ENCODE measurements at places on chromosomes 6 and 20.

DNA sequence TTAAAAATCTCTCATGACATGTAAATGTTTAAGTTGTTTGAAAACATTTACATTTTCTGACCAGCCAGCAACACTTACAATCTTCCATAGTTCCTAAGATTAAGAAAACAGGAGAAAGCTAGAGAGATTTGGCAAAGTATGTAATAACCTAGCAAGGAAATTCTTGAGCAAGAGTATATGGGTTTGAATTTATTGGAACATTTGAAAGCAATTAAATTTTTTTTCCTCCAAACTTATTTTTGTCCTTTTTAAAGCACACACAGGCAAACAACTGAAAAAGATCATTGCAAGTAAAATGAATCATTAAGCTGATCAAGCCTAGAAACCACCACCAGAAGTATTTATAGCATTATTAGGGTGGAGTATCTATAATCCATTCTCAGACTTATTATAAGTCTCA, 20.1 kb upstream of the ZNF217 start:
- no peak for DNase-seq

DNA sequence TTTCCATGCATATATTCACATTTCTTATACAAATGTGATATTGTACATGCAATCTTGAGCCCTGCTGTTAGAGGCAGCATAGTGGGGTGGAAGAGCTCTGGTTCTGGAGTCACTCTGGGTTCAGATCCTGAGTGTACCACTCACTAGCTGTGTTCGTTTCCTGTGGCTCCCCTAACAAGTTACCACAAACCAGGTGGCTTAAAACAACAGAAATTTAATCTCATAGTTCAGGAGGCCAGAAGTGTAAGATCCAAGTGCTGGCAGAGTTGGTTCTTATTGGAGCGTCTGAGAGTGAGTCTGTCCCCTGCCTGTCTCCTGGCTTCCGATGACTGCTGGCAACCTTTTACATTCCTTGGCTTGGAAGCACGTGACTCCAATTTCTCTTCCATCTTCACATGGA, 115.6 kb downstream of the MAP3K7 start:
- DNase-seq: no peak

DNA sequence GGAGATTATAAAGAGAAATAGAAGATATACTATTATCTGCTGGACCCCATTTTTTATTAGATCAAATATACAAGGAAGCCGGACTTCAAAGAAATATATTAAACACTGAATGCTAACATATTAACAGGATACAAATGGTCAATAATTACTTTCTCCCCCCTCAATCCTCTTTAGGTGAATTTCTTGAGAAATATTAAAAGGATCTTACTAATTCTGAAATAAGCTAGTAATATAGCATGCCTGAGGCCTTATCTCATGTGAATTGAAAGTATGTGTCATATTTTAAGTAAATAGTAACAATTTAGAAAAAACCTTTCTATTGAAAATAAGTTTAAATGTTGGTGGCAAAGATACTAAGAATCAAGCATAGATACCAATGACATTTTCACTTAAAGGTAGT, 954.7 kb upstream of the MAN1A1 start:
- DNase-seq: no peak

DNA sequence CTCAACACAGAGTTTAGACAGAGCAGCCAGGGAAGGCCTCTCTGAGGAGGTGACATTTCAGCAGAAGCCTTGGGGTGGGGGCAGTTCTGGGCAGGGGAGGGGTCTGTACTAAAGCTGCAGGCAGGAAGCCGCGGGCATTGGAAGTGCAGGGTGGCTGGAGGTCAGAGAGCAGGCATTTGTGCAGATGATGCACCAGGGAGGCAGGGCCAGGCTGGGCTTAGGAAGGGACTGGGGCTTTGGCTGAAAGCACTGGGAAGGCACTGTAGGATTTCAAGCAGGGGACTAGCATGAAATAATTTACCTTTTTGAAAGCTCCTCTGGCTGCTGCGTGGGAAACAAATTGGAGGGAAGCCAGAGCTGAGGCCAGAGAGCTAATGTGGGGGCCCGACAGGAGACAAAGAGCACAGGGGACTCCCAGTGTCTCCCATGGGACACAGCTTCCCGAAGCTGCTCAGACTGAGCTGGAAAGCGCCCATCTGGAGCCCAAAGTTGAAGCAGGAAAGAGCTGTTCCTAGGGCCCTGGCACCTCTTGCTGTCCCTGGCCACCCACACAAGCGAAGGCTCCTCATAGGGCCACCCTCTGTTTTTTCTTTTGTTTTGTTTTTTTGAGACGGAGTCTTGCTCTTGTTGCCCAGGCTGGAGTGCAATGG, 19.3 kb downstream of the ADA start:
- no peak for DNase-seq

DNA sequence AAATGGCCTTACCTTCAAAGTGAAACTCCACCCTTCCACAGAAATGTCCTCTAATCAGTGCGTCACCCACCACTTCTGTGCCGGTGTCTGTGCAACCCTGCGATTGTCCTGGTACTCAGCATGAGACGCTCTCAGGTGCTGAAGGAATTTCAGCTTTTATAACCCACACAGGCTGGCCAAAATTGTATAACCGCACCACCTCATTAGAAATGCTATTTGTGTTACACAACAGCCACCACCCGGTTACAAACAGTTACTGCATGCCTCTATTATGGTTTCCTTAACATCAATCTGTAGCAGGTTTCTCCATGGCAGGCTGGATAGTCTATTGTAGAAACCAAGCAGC, 51.5 kb downstream of the SLC23A2 start:
- DNase-seq: peak; percentile 9

DNA sequence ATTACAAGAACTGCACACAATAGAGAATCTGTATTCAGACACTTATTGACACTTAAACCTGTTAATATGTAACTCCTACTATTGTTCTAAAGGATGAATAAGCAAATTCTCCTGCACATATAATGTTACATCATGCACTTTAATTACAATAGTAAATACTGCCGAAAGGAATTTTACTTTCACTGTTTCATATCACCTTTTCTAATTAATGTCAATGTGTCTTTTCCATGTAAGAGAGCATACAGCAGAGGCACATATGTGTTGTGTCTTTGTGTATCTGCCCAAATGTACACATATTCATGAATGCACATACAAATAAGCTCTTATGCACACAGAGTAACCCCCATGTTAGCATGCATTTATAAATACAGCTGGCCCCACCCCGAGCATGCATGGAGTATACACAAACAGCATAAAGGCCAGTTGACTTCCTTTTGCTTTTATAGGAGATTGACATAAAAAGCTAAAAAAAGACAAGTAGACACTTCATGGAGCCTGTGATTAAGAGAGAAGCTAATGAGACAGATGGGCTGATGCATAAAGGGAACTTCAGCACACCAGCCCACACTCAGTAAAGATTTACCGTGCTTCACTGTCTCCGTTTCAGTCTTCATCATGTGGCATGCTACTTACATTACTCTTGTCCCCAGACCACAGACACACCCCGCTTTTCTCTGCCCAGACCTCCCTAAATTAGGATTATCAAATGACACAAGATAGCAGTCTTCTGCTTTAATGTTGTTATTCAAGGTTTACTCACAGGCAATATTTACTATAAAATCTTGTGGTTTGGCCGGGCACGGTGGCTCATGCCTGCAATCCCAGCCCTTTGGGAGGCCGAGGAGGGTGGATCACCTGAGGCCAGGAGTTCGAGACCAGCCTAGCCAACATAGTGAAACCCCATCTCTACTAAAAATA, 184.6 kb downstream of the ATXN1 start:
- DNase-seq: no peak

GRCh38 chr6:142047934-142048592, 84.7 kb upstream of the GJE1 start:
- DNase-seq: no peak

DNA sequence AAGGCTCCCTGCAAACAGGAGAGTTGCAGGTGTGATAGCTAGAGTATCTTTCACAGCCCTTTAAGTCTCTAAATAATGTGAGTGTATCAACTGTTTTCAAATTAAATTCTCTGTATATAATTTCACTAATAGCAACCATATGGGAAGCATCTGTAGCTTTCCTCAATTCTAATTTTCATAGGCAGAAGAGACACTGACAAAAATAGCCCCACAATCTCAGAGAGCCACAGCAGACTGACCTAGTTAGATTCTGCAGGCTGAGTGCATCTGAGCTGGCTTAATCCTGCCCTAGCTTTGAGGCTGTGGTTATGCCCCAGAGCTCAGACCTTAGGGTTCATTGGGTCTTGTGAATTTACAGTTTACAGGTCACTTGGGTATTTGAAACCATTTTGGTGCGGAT, 63.9 kb downstream of the MAP7 start:
- DNase-seq: no peak

- DNase-seq: no peak
Measured at GRCh38 chr20:31573555-31574321, 31.4 kb upstream of the ID1 start.

- no peak for DNase-seq
Measured at GRCh38 chr6:149233056-149233715, 84.3 kb upstream of the TAB2 start.

GRCh38 chr6:157162766-157163433, 160.4 kb downstream of the TMEM242 start:
- DNase-seq: no peak

Measured in GF-D8 (cell line).